IPS-NIHi11 (cell line): ENCODE measurements at places on chromosomes 11 and 22.

- DNase-seq = no peak
These were observed 37.2 kb downstream of the MS4A6A start for GRCh38 chr11:60145677-60146076.

DNA sequence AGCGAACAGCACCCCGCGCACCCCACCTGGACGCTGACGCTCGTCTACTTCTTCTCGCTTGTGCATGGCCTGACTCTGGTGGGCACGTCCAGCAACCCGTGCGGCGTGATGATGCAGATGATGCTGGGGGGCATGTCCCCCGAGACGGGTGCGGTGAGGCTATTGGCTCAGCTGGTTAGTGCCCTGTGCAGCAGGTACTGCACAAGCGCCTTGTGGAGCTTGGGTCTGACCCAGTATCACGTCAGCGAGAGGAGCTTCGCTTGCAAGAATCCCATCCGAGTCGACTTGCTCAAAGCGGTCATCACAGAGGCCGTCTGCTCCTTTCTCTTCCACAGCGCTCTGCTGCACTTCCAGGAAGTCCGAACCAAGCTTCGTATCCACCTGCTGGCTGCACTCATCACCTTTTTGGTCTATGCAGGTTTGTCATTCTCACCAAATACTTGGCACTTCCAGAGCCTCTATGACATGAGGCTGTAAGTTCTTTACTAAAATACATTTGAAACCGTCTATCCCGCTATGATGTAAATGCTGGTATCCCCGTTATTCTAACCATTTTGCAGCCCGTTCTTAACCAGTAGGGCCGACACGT is 535 bp downstream of the AQP11 start:
- DNase-seq = peak; percentile 34

GRCh38 chr11:65894034-65894591 is 3.6 kb downstream of the CCDC85B start:
- DNase-seq = no peak

DNA sequence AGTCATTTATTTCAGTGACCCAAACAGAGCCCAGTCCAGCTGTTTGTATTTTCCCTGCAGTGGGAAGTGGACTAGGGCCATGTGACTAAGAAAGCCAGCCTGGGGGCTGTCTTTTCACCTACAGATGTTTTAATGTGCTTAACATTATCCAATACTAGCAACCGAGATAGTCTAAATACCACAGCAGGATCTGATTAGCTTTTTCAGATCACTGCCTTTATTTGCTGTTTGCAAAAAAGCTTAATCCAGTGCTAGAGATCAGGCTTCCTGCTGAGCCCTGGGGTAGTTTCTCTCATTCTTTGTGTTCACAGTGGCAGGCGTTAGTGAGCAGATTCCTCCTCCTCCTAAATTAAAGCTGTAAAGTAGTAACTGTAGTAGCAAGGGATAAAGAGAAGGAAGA is 35.0 kb downstream of the ZC3H12C start:
- DNase-seq = peak; percentile 31

DNA sequence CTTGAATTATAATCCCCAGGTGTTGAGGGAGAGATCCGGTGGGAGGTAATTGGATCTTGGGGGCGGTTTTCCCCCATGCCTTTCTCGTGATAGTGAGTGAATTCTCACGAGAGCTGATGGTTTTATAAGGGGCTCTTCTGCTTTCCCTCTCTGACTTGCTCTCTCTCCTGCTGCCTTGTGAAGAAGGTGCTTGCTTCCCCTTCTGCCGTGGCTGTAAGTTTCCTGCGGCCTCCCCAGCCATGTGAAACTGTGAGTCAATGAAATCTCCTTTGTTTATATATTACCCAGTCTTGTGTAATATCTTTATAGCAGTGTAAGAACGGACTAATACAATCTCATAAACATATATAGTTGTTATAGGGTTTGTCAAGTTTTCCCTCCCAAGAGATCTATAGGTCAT is 32.8 kb downstream of the KCNE3 start:
- no peak for DNase-seq

DNA sequence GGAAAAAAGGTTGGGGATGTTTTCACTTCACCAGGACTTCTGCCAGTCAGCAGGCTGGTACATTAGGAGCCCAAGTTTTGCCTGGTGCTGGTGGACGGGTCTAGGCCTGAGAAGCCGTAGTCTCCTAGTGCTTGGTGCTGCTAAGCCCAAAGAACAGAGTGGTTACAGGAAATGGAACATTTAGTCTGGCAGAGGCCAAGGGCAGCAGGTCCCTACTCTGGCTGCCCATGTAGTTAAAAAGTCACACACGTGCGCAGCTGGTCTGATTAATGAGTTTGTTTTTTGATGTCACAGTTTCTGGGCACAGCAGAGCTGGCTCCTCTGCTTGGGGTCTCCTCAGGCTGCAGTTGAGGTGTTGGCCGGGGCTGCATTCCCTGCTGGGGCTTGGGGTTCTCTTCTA is 20.6 kb downstream of the BCR start:
- DNase-seq = no peak

GRCh38 chr11:33040033-33040861 is 875 bp downstream of the TCP11L1 start:
- DNase-seq = no peak

GRCh38 chr22:23696326-23696851 is 5.6 kb downstream of the RGL4 start:
- no peak for DNase-seq

DNA sequence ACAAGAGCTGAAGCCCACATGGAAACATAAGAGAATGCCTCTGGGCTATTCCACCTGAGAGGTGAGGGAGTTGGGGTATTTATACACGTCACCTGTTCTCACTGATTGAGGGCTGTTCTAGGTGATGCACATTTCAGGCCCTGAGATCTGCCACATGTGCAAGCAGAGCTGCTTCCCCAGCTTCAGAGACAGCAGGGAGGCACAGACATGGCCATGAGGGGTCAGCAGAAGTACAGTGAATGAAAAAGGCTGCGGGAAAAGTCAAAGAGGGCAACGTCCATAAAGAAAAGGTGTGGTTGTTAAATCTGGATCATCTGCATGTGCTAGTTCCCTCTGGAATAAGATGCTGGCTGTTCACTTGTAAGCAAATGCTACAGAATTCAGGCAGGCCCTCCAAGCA is 75.4 kb downstream of the GAB4 start:
- no peak for DNase-seq

DNA sequence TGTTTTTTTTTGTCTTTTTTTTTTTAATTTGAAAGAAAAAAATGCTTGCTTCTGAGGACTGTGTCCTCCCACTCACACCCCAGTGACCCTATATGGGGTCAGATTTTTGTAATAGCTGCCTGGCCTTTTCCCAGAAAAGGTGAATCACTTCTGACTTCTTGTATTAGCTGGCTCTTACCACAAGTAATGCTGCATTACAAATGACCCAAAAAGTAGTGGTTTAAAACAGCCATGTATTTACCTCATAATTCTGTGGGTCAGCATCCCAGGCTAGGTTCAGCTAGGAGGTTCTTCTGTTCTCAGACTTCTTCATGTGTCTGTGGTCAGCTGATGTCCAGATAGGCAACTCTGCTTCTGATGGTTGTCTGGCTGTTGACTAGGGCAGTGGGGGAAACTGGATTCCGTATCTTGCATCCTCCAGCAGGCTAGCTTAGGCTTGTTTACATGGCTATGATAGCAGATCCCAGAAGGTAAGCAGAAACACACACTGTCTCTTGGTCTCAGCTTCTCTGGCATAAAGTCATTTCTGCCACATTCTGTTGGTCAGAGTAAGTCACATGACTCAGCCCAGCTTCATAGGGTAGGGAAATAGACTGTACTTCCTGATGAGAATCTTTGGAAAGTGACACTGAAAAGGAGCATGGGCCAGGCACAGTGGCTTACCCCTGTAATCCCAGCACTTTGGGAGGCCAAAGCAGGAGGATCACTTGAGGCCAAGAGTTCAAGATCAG is 19.5 kb downstream of the LHFPL7 start:
- DNase-seq = no peak

DNA sequence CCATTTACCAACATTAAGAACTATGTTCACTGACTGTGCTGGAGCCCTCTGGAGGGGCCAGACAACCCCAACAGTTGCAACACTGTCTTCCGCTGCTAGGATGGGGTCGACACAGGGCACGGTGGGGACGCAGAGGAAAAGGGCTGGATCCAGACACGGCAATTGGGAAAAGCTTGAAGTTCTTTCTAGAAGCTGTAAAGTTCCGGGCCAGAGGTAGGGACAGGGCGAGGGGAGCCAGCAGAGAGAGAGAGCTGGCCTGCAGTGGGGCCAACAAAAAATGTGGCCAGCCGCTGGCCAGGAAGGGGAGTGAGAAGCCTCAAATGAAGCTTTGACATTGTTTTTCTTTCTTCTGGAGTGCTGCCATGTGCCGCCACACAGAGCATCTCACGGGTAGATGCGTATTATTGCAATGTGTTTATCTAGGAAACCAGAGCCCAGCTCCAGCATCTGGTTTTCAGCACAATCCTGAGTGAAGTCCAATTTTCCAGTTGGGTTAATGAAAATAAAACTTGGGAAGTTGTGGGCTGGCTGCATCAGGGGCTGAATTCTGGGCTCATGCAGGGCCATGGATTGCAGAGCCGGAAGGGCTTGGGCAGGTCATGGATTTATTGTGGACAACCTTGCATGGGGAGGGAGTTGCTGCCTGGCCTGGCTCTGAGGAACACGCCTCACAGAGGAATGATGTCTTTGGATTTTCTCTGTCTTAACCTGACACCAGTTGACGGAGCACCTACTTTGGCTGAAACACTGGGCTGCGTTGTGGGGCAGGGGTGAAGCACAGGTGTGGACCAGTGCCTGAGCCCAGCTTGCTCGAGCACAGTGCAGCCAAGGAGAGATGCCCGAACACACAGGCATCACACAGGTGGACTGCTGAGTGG is 67.6 kb upstream of the AMPD3 start:
- DNase-seq = no peak

- DNase-seq = no peak
These were observed 177.1 kb upstream of the B3GAT1 start for GRCh38 chr11:134589129-134589528.

- no peak for DNase-seq
These were observed 41.0 kb downstream of the TIMP3 start for GRCh38 chr22:32842486-32842885.

DNA sequence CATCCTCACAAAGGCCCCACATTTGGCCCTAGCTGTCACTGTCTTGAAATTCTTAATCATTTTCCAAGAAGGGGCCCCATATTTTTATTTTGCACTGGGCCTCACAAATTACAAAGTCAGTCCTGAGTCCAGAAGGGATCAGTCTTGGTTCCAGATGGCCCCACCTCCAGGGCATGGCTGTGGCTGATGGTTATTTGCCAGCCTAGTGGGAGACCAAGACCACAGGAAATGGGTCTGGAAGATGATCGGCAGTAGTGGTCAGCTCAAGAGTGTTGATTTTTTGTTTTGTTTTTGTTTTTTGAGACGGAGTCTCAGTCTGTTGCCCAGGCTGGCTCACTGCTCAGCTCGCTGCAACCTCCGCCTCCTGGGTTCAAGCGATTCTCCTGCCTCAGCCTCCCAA is 47.1 kb upstream of the EMID1 start:
- no peak for DNase-seq

DNA sequence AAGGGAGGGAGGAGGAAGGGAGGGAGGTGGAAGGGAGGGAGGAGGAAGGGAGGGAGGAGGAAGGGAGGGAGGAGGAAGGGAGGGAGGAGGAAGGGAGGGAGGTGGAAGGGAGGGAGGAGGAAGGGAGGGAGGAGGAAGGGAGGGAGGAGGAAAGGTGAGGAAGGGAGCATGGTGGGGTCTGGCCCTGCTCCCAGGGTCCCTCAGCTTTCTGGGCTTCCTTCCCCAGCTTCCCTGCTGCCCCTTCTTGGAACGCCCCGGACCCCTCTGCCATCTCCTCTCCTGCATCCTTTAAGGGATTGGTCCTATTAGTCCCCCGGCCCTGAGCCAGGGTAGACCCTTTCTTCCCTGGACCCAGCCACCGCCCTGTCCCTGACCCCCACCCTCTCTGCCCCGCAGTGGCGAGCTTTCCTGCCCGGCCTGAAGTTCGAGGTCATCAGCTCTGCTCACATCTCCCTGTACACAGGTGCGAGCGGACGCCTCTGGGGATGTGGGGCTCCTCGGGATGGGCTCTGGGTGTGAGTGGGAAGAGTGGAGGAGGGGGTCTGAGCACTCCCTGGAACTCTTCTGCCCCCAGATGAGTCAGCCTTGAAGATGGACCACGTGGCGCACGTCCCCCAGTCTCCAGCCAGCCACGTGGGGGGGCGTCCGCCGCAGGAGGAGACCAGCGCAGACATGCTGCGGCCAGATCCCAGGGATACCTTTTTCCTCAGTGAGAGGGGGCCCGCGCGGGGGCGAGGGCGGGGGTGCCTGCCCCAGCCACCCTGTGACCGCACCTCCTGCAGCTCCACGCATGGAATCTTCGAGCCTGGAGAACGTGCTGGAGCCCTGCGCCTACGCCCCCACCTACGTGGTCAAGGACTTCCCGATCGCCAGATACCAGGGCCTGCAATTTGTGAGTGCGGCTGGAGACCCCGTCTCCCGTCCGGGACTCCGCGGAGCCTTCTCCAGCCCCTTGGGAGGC is 6.0 kb downstream of the B4GALNT4 start:
- no peak for DNase-seq

- DNase-seq = no peak
These were observed 21.8 kb upstream of the OPCML start for GRCh38 chr11:133553885-133554740.

GRCh38 chr11:113447621-113448315 is 27.4 kb downstream of the DRD2 start:
- DNase-seq = no peak

DNA sequence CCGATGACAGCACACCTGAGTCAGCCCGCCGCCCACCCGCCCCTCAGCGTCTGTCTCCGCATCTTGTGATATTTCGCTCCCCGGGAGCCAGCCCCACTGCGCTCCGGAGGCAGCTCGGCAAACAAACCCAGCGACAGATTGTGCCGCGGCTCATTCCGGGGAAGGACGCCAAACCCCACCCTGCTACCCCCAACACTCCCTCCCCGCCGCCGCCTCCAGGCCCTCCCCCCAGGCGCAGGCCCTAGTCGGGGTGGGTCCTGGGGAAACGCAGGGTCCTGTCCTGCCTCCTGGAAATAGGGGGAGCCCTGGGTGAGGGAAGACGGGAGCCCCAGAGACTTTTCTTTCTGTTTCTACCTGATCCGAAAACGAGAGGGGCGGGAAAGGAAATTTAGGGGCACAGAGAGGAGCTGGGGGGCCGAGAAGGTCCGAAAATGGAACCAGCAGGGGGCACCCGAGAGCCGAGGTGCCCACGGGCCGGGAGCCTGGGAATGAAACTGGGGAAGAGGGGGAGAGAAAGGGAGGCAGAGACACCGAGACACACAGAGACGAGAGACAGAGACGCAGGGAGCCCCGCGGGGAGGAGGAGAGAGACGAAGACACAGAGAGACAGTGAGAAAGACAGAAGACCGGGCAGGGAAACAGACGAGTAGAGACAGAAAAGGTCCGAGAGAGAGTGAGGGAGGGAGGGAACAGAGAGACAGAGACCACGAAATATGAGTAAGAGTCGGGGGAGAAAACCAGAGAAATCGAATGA is 1.7 kb upstream of the RTN4RL2 start:
- peak; percentile 65 for DNase-seq
